ENCODE measurements at places on chromosomes 3 and 15.
A peak's percentile ranks its signal among the peaks of the same experiment; 100 is the strongest.

GRCh38 chr3:114942773-114943172, 204.3 kb downstream of the ZBTB20 start:
- DNase-seq, result no peak

DNA sequence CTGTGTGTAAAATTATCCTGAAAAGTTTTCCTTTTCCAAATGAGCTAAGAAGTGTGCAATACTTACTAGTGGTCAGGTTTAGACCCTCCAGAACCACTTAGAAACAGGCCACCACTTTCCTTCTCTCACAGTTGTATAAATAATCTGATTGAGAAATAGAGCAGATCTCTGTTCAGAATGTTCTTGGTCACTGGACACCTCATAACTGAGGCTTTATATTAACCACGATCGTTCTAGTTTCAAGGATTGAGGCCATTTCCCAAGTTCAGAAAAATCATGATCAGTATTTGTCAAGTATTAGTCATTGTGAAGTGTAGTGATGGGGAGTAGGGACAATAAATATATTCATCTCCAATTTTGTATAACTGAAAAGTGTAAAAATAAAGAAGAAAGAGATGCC, 1.0 kb upstream of the MAP3K13 start:
- DNase-seq, result peak; percentile 50

- peak; percentile 81 for DNase-seq
Measured at GRCh38 chr15:42548249-42549031, at the start of the genes HAUS2 and LRRC57. Gene HAUS2 (plus strand): TSS chr15:42548838. CDS start chr15:42548873, 35 bp downstream. Gene LRRC57 (minus strand): TSS chr15:42548793. CDS start chr15:42548434, 359 bp downstream.

- DNase-seq, result no peak
Measured at GRCh38 chr3:32419742-32420125, 28.1 kb downstream of the CMTM7 start.

DNA sequence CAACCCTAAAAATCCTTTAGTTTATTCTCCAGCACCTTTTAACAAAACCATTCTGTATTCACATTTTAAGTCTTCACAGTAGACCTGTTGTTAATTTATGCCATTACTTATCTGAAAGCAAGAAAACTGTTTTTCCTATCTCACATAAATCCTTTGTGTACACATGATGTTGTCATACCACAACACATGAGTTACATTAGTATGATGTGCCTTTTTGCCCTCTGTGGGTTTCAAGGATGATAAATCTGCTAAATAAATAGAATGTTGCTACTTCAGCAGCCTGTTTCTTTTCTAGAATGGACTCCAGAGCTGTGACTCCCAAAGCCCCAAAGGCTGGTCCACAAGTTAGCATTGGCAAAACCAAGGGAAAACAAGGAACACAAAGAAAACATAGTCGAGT, 151.6 kb downstream of the SERPINI1 start:
- DNase-seq, result no peak

DNA sequence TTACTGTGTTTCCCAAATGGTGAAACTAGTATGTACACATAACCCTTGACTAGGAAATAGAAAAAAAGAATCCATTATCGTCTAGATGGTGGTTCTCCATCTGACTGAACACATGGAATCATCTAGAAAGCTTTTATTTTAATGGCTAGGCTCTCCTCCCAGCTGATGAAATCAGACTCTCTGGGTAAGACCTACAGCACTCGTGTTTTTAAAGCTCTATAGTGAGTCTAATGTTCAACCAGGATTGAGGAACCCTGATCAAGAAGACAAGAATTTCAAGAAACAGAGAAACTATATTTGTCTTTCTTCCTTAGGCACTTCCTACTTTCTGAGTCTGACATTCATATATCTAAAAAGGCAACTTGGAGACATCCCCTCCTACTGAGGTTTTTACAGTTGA, 118.8 kb downstream of the TMCO5A start:
- no peak for DNase-seq

GRCh38 chr3:83632526-83632925, 1326.3 kb upstream of the CADM2 start:
- DNase-seq, result no peak

GRCh38 chr3:33217866-33218445, 654 bp downstream of the SUSD5 start:
- peak; percentile 8 for DNase-seq

DNA sequence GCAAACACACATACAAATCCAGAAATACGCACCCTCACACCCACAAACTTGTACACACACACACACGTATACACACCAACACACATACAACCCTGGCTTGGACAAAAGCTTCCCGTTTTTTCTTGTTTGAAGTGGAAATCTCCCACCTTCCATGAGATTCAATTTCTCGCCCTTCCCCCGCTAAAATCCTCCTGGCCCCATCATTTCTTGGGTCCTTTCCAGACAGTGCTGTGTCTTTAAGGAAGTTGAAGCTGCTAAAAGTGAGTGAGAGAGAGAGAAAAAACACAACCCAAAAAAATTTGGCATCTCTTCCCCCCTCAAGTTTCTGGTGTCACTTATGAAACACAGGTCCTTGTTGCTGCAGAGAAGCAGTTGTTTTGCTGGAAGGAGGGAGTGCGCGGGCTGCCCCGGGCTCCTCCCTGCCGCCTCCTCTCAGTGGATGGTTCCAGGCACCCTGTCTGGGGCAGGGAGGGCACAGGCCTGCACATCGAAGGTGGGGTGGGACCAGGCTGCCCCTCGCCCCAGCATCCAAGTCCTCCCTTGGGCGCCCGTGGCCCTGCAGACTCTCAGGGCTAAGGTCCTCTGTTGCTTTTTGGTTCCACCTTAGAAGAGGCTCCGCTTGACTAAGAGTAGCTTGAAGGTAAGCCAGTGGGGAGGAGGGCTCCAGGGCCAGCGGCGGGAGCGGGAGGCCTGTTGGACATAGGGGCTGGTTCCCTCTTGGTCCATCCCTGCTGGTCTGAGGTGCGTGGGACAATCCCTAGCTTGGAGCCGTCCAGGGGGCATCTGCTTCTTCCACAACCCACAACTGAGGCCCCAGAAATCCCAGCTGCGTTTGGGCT, at the start of gene ISLR:
Gene ISLR (plus strand): TSS at position 331 of the 839 bp plus-strand sequence. CDS start 1,149 bp downstream, outside the sequence.
- DNase-seq, result no peak

GRCh38 chr3:193972832-193973231, 163.1 kb upstream of the HES1 start:
- DNase-seq, result peak; percentile 76

GRCh38 chr15:31799715-31800321, 230.5 kb upstream of the CHRNA7 start:
- peak; percentile 40 for DNase-seq

- peak; percentile 83 for DNase-seq
Measured at GRCh38 chr3:144039661-144040060, 68.0 kb downstream of the DIPK2A start.

DNA sequence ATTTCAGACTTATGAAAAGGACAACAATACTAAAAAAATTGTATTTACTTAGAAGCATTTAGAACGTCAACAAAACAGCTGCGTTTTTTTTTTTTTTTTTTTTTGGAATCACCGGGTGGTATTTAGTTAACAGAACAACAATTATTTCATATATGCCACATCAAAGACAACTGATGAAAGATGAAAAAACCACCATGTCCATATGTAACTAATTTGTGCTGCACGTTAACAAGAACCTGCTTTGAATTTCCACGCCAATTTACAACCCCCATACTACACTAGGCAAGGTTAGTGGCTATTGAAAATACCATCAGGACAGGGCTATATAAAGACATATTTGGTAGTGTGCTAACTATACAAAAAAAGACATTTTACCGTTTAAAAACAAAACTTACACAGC, 189.3 kb upstream of the ROBO1 start:
- no peak for DNase-seq

DNA sequence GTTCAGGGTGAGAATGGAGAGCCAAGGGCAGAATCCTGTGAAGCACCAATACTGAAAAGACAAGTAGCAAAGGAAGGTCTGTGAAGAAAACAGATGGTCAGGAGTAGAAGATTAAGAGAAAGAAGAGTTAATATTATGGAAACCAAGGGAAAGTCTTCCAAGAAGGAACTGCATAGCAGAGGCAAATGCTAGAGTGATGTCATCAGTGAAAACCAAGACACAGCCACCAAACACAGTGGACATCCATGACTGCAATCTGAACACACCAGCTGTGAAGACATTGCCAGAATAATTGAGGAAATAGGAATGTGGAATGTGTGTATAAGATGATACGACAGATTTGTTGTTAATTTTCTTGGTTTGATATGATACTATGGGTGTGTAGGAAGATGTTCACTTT, 26.8 kb upstream of the ZBTB38 start:
- DNase-seq, result no peak

GRCh38 chr3:156483002-156483401, 71.9 kb downstream of the SSR3 start:
- no peak for DNase-seq

DNA sequence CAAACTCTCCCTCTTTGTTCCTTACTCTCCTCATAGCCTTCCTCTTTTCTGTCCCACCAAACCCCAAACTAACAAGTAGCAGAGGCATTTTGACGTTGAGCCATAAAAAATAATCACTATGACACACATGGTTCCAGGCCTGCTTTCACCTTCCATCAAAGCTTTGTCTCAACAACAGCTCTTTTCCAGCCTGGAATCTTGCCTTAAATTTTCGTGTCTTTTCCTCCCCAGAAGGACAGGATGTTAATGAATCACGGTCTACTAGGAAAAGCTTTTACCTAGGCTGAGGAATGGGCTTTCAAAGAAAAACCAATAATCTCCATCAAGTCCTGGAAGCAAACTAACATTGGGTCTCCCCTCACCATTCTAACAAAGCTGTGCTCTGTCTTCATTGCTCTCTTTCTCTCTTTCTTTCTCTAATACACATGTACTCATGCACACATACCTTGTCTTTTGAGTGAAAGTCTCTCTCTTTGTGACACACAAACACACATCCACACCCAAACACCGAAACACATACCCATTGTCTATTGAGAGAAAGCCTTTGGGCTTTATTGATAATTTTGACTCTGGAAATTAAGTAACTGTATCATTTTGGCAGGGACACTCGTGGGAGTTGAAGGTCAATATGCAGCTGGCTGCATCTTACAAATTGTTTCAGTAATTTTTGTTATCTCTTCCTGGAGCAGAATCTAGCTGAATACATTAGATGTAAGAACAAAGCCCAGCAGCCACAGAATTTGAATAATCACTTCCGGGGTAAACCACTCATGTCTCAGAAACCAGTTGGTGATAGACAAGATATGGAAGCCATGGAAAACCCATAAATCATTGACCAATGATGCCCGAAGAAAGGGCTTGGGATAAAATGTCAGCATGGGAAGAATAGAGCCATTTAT, 107.4 kb upstream of the SLC4A7 start:
- DNase-seq, result peak; percentile 47

DNA sequence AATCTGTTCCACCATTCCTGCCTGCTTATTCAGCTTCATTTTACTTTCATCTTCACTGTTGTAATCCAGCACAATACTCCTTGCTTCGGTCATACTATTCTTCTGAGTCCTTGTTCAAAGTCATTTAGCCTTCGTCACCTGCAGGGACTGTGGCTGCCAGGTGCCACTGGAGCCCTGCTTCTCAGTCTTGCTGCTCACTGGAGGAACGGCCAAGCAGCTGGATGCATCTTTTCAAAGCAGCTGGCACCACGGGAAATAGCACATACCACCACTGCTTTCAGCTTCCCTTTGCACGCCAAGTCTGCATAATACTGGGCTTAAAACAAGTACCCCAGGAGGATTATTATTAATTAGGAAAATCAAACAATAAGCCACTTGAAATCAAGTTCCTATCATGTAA, 287.6 kb downstream of the BCHE start:
- no peak for DNase-seq

GRCh38 chr3:111481551-111481950, 60.4 kb upstream of the CD96 start:
- DNase-seq, result peak; percentile 15

- DNase-seq, result no peak
Measured at GRCh38 chr3:190644766-190645165, 130.9 kb downstream of the IL1RAP start.

DNA sequence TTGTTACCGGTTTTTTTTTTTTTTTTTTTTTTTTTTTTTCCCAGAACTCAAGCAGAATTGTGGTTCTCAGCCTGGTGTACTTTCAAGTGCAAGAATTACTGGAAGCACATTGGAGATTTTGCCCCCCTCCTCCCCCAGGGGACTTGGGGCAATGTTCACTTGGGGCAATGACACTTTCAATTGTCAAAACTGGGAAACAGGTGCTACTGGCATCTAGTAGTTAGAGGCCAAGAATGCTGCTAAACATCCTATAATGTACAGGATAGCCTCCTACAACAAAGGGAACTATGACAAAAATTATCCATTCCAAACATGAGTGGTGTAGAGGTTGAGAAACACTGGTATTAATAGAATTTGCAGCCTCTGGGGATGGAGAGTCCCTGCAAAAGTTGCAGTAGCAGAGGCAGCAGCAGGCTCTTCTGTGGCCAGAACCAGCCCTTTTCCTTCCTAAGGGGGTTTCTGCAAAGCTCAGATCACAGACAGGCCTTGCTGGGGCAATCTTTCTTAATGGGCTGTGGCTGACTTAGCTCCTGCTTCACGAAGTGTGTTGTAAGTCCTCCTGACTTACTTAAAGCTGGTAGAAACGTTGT, 144.3 kb upstream of the MRPS22 start:
- DNase-seq, result no peak

DNA sequence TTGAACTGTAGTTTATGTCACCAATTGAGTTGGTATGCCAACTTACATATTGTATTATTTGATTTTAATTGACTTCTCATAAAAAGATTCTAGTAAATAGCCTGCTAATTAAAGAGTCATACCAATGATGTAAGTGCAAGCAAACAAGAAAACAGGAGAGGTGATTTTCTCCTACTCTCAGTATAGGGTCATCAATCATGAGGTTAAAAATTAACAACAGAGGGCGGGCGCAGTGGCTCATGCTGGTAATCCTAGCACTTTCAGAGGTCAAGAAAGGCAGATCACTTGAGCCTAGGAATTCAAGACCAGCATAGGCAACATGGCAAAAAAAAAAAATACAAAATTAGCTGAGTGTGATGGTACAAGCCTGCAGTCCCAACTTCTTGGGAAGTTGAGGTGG, 108.7 kb downstream of the MYO9A start:
- DNase-seq, result no peak

DNA sequence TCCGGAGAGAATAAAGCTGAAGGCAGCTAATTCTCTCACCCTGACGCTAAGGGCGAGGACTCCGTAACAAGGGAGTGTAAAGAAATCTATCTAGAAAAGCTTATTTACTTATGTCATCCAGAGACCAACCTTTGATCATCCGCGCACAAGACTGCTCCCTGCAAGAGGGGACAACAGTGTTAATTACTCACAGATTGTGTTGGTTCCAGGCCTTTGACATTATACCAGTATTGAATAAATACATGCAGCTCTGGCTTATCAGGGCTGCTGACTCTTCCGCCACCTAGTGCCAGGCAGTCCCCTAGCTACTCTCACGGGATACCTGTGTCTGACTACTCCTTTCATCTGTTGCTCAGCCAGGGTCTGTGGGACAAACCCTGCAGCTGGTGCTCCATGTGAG, 211.7 kb downstream of the DTWD1 start:
- DNase-seq, result peak; percentile 41
